Stimulated activated CD4-positive, alpha-beta T cell treated with anti-CD3 and anti-CD28 coated beads, Interleukin-1b, Interleukin-23, amount 100 ng/mL, for 48 hours (primary cell): ENCODE measurements at places on chromosomes 13 and 19.

- DNase-seq: no peak
Measured at GRCh38 chr13:81610644-81611043, 1269.7 kb upstream of the SPRY2 start.

- no peak for DNase-seq
Measured at GRCh38 chr13:61874970-61875579, 459.4 kb upstream of the PCDH20 start.

DNA sequence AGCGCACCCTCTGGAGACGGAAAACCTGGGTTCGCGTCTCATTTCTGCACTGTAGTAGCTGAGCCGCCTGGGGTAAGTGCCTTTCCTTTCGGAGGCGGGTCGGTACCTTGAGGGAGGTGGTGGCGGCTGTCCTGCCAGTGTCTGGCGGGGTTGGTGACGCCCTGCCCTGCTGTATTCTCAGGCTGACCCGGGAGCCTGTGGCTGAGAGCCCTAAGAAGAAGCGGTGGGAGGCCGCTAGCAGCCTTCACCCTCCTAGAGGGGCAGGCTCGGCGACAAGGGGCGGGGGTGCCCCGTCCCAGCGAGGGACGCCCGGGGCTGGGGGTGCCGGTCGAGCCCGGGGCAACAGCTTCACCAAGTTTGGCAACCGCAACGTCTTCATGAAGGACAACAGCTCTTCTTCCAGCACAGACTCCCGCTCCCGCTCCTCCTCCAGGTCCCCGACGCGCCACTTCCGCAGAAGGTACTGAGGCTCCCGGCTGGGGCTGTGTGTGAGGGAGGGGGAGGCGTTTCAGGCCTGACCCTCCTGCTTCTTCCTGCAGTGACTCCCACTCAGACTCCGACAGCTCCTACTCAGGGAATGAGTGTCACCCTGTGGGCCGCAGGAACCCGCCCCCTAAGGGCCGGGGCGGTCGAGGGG, 6.9 kb downstream of the LENG8 start:
- DNase-seq: no peak

DNA sequence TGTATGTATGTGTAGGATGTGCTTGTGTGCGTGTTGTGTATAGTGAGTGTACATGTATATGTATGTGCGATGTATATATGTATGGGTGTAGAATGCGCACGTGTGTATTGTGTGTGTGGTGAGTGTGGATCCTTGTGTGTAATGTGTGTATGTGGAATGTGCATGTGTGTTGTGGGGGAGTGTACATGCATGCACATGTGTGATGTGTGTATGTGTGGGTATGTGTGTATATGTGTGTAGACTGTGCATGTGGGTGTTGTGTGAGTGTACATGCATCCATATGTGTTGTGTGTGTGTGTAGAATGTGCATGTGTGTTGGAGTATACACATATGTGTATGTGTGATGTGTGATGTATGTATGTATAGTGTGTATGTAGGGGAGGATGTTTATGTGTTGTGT, 18.0 kb upstream of the SPACA7 start:
- no peak for DNase-seq

DNA sequence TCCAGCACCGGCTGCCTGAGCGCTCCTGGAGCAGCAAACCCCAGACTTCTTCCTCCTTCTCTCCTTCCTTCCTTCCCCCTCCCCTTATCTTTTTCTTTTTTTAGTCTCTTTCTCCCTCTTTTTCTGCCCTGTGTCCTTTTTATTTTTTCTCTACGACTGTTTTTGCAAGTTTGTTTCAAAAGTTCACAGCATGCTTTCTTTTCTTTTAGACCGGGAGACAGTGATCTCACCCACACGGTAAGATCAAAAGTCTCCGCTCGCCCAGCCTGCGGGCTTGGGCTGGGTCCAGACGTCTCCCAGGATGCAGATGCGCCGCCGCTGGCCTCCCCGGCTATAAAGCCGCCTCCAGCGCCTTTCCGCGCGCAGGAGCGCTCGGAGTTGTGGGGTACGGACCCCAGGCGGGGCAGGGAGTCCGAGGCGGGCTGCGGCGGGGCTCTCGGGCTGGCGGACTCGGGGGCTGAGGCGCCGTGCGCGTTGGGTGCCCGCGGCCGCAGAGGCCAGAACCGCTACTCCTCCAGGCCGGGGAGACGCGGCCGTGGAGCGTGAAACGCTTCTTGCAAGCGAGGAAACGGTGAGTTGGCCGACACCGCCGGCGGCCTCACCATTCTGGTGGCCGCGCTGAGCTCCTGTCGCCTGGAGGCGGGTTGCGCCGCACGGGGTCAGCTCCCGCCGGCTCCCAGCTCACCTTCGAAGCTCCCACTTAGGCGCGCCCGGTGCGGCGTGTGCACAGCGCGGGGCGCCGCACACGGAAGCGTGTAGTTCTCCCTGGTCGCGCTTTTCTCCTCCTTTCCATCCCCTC, 2.0 kb upstream of the TSHZ3 start:
- DNase-seq: no peak

DNA sequence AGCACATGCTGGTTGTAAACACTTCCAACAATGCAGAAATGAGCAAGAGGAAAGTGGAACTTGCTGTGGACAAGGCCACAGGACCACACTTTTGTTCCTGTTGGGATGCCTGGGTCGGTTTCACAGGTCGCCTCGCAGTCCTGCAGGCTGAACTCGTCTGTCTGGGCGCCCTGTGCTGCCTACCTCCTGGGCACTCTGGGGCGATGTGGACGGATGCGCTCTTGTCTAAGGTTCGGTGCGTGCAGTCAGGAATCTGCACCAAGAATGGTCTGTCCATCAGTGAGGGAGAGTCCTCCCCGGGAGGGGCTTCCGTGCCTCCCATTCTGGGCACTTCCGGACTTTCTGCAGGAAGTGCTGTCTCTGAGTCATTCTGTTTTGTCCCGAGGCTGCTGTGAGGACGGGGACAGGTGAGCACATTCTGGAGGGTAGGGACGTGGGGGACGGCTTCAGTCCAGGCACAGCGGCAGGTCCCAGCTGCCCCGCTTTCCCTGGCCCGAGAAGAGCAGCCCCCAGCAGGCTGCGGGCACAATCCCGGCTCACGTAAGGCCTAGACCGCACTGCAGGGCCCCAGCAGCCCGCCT, 24.1 kb upstream of the SLITRK1 start:
- no peak for DNase-seq

DNA sequence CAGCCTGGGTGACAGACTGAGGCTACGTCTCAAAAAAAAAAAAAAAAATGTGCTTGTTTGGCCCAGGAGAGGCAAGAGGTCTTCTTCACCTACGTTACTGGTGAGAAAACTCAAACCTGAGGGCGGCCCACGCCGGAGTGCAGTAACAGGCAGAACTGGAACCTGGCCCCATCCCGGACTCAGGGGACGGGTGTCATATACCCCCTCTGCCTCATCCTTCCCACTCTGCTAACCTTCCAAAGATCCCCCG, 414 bp upstream of the ADAT3 start:
- DNase-seq: no peak

- no peak for DNase-seq
Measured at GRCh38 chr13:24032674-24033073, 127.8 kb upstream of the SPATA13 start.
